ENCODE measurements at places on chromosomes 6 and 20.

GRCh38 chr6:44002067-44002592 lies 125.1 kb downstream of the MRPL14 start:
- DNase-seq, result no peak

- peak; percentile 84 for DNase-seq
Observed at GRCh38 chr6:33768644-33769120, 20.2 kb downstream of the LEMD2 start.

DNA sequence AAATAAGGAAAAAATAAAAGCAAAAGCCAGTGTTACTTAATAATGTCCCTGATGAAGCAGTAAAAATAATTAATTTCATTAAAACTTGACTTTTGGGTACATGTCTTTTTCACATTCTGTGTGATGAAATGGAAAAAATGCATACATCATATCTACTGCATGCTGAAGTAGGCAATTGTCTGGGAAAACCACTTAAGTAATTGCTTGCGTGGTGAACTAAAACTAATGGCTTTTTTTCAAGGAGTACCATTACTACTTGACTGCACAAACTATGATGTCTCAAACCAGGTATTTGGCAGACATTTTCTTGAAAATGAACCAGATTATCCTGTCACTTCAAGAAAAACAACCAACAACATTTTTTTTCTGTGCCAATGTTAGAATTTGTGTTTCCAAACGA lies 91.3 kb upstream of the AKIRIN2 start:
- DNase-seq, result no peak

DNA sequence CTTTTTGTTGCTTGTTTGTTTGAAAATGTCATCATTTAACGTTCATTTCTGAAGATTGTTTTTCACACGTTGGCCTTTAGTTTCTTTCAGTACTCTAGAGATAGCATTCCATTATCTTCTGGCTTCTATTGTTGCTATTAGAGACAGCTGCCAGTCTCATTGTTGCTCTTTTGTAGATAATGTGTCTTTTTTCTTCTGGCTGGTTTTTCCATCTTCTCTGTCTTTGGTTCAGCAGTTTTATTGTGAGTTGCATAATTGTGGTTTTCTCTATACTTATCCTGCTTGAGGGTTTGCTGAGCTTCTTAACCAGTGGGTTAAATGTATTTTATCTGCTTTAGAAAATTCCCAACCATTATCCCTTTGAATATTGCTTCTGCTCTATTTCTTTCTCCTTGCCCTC lies 23.2 kb upstream of the AIG1 start:
- no peak for DNase-seq

DNA sequence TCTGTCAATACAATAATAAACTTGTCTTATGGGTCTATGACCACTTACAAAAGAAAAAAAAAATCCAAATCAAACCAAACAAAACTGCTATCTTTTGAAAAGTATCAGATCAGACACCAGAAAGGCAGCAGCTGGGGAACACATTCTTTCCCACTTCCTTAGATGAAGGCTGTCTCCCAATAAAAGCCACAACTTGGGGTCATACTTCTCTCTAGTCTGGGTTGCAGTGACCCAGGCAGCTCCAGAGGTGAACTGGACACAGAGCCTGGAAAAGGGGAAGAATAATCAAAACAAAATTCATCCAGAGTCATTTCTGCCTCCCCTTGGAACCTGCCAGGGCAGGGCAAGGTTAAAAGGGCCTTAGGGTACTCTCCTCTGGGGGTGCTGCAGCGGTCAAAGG lies 19.1 kb downstream of the ATXN1 start:
- no peak for DNase-seq

- DNase-seq, result no peak
Observed at GRCh38 chr6:143559051-143559660, 47.6 kb upstream of the FUCA2 start.
